NCI-H2171 treated with DMSO at 0.1 percent for 48 hours (cell line): ENCODE measurements at places on chromosomes 6 and 20.

DNA sequence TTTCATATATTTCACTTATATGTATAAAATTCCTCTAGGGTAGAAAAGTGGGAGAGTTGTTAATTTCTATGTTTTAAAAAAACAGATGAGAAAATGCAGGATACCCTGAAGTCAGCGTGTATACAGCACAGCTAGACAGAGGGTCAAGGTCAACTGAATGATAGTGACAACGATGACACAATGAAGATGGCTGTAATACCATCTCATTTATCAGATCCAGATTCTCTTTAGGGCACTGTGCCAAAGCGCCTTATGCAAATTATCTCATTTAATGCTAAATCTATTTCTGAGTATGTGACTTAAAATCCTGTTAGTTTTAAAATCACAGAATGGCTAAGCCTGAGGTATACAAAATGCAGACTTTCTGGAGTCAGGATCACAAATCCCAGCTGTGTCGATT lies 431.4 kb upstream of the RUNX2 start:
- DNase-seq = no peak

DNA sequence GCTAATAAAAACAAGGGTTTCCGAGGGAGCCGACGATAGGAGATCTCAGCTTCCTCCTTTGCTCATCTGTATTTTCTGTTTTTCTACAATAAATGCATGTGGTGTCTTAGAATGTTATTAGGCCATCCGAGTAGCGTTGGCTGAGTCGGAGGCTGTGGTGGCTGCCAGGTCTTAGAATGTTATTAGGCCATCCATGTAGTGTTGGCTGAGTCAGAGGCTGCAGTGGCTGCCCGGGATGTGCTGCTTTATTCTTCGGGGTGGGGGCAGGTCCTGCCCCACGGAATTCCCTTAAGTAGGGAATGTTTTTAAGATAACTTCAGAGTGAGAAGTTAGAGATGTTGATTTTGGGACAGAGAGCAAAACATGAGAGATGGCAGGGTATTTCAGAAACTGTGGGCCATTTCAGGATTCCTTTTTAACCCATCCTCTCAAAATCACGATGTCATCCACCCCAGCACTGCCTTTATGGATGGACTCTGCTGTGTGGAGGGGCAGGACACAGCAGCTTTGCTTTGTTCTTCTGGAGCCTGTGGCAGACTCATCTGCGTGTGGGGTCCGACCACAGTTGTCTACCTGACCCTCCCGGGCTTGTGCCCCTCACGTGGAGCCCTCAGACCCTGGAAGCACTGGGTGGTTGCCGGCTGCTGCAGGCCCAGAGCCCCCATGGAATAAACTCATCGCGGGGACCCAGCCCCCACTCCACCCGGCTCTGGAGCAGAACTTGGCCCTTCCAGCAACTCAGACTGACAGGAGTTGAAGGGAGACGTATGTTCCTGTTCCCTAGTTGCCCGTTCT lies 20.4 kb downstream of the OSBPL2 start:
- no peak for DNase-seq

DNA sequence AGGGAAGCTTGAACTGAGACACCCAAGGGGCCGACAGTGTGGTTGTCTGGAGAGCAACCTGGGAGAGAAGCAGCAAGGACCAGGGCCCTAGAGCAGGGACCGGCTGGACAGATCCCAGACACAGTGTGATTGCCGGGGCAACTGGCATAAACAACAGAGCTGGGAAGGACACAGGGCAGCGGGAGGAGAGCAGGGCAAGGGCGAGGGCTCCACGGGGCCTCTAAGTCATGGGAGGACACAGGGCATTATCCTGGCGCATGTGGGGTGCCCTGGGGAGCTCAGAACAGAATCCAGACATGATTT lies 31.1 kb upstream of the CCR6 start:
- no peak for DNase-seq

- no peak for DNase-seq
Measured at GRCh38 chr6:63643862-63644261, 8.3 kb downstream of the PHF3 start.

- no peak for DNase-seq
Measured at GRCh38 chr6:5084360-5084780, 771 bp upstream of the PPP1R3G start.

- DNase-seq = peak; percentile 39
Measured at GRCh38 chr6:56062836-56063235, 184.5 kb downstream of the COL21A1 start.

GRCh38 chr20:15692570-15692969 lies 880.7 kb downstream of the KIF16B start:
- no peak for DNase-seq

DNA sequence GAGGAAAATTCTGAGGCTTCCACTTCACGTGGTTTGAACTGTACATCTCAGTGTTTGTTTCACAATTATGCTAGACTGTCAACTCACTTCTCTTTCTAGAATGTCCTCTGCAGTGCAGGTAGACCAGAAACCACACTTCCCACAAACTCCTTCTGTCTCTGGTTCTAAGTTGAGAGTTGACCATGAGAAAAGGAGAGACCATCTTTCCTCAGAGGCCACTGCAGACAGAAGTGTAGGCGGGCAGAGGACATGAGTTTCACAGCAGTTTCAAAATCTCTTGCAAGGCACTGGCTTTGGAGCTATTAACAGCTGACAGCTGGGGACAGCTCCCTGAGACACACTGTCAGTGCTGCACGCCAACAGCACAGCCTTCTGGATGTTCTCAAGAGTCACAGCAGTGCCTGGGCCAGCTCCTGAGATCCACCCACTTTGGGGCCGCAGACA lies 55.4 kb upstream of the MOXD1 start:
- DNase-seq = no peak

DNA sequence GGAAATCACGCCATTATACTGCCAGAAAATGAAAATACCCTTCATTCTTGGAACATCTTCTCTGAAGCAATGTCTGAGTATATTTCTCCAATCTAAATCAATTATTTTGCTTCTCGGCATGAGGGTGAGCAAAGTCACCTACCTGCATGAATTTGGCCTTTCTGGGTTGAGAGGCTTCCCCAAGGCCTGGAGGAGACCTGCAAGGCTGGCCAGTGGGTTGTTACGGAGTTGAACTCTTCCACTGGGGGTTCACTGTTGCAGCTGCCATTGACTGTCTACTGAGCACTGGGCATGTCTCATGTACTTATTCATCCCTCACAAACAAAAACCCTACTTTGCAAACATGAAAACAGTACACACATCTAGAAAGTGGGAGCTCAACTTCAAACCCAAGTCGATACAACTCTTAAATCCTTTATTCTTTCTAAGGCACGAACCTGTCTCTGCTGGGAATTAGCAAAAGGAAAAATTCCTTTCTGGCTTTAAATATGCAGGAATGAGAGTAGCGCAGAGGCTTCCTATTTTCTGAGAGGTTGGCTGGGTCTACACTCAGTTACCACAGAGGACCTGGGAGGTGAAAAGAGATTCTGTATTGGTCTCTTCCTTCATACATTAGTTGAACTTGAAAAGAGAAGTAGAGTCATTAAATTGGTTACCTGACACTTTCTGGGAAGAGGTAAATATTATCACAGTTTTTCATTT lies 87.6 kb upstream of the SGK1 start:
- no peak for DNase-seq

- peak; percentile 38 for DNase-seq
Measured at GRCh38 chr20:46998477-46999240, 104.0 kb downstream of the EYA2 start.

DNA sequence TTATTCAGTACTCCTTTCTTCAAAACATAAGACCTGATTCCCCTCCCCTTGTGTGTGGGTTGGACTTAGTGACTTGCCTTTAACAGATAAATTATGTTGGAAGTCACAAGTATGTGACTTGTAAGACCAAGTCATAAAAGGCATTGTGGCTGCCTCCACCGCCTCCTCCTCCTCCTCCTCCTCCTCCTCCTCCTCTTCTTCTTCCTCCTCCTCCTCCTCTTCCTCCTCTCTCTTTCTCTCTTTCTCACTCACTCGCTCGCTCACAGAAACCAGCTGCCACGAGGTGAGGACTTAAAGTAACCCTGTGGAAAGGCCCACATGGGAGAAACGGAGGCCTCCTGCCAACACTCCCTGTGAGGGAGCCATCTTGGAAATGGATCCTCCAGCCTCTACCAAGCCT lies 64.0 kb downstream of the NCR2 start:
- DNase-seq = no peak

DNA sequence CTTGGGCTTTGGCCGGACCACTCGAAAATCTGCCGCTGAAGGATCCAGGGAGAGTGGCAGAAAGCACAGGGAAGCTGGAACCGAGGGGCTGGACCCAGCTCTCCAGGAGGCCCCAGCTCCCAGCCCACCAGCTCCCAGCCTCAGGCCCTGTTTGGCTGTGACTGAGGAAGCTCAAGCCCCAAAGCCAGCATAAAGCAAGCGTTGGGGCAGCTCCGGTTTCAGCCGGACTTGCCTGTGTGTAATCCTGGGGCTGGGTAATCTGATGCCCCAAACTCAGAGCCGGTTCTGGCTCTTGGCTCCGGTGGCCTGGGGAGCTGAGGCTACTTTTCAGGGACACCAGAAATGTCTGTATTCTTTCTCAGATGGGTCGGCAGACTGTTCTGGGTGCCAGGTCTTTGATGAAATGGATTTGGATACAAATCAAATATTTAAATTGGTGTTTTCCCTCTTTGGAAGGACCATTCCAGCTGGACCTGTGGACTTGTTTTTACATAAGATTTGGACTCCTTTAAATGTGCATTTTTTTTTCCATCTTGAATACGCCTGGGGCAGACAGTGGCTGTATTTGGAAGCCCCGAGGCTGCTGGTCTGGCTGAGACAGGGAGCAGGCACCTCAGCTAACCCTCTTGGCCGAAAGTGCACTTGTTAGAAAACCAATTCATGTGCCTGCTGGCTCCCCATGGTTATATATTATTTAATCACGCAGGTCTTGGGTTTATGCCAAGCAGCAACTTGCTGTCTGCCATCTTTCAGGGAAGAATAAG lies 29.7 kb downstream of the RPP40 start:
- DNase-seq = no peak

DNA sequence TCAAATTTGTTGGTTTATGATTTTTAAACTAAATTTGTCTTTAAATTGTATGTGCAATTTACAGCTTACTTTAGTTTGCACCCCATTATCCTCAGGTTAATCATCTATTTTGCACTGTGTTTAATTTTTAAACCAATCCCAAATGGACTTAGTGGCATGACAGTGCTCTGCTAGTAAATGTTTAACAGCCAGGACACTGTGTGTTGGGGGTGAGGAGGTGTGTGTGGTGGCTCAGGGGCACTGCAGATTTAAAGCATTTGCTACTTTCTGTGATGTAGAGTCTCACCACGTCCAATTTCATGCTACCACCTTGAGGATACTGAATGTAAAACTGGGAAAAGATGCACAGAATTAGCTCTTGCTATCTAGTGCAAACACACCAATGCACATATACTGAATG lies 225.7 kb downstream of the HAO1 start:
- no peak for DNase-seq

DNA sequence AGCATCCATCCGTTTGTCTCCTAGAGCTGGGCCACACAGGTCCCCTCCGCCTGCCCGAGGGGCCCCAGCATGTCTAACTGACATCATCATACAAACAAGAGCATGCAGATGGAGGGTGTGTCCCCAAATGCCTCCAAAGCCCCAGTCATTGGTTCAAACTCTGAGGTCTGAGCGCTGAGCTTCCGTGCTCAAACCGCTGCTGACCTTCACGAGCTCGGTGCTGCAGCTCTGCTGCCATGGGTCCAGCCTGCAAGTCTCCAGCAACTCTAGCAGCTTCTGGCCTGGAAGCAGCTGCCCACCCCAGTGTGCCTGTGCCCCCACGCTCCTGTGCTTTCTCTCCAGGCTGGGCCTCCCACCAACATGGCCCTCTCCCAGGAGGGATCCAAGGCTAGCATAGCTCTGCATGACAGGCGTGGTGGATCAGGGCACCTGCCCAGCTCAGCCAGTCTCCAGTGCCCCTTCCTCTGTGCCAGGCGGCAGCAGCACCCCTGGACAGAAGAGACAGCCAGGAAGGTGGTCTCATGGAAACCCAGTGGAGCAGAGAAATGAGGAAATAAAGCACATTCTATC lies 131.6 kb upstream of the PMEPA1 start:
- DNase-seq = no peak

DNA sequence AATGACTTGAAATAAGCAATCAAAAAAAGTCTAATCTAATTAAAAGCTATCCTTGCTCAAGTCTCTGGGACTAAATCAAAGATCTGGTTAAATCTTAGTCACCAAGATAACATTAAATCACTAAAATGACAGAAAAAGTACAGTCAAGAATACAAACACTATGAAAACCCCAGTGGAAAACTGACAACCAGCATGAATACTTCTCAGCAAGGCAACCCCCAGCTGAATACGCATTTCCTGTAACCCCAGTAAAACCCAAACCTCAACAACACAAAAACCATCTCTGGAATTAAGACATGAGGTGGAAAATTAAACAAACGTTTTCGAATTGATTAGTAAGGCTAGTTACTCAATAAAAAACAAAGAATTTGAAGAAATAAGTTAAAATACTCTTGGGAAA lies 23.7 kb upstream of the ZC3H12D start:
- DNase-seq = no peak

DNA sequence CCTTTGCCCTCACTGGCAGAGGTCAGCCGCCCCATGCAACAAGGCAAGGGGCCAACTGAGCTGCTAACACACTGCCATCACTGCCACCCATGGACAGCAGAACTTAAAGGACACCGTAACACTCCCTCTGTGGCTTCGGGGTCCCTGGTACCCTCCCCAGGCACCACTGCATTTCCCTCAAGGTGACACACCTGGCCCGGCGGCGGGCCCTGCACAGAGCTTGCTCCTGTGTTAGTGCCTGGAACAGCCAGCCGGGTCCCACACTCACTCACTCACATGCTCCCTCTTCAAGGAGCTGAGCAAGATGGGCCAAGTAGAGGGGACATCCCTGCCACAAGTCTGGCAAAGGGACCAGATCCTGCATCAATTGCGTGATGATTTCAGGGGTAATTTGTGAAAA lies 126.5 kb upstream of the SOX4 start:
- no peak for DNase-seq

GRCh38 chr20:1664911-1665310 lies 7.3 kb upstream of the SIRPG start:
- no peak for DNase-seq

GRCh38 chr6:118953391-118953790 lies 18.4 kb upstream of the MCM9 start:
- no peak for DNase-seq

DNA sequence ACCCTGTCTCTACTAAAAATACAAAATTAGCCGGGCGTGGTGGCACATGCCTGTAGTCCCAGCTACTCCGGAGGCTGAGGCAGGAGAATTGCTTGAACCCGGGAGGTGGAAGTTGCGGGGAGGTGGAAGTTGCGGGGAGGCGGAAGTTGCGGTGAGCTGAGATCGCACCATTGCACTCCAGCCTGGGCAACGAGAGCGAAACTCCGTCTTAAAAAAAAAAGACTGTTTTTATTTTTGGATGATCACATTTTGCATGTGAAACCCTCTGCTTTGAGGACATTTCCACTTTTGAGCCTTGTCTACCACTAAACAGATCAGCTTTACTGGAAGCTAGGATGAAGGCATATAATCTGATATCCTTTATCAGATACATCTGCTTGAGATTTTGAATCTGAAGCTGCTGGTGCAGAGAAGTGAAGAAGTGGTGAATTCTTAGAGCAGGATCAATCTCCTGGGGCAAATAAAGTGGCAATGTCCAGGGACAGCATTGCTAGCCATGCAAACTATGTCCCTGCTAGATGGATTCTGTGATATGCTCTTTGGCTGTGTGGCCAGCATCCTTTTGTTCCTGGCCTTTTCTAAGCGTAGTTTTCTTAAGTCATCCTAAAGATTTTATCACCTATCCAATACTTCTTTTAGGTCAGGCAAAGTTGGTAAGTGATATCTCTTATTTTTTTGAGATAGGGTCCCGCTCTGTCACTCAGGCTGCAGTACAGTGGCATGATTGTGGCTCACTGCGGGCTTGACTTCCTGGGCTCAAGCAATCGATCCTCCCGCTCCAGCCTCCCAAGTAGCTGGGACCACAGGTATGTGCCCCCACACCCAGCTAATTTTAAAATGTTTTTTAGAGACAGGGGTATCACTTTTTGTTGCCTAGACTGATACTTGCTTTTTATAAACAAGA lies 23.3 kb downstream of the RBL1 start:
- DNase-seq = no peak
